ENCODE measurements at places on chromosomes 4 and X.

DNA sequence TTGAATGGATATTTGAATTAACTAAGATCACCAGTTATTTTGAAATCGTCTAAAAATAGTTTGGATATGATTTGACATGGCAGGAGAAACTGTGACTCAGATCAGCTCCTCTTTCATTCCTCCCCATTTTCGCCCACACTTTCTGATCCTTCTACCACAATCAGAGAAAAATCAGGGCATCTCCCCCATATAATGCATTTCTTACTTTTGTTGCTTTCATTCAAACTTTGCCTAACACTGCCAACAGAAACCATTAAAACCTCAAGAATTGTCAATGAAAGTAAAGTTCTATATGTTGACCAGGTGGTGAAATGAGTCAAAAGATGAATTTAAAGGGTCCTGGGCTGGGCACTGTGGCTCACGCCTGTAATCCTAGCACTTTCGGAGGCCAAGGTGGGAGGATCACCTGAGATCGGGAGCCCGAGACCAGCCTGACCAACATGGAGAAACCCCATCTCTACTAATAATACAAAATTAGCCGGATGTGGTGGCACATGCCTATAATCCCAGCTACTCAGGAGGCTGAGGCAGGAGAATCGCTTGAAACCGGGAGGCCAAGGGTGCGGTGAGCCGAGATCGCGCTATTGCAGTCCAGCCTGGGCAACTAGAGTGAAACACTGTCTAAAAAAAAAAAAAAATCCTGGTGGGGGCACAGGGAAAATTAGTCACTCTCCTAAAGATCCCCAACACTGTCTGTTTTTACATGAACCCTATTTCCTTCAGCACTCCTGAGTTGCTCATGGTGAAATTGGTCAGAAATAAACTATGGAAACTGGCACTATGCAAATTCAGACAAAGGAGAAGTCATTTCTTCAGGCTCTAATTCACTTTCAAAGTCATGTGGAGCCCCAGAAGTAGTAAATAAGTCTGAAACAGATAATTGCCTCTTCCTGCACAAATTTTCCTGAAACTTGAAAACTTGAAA is 122.8 kb upstream of the NOCT start:
- no peak for DNase-seq

GRCh38 chr4:102103368-102103767 is 241.9 kb downstream of the SLC39A8 start:
- no peak for DNase-seq

- DNase-seq, result no peak
Observed at GRCh38 chr4:148542922-148543623, 100.9 kb upstream of the NR3C2 start.

DNA sequence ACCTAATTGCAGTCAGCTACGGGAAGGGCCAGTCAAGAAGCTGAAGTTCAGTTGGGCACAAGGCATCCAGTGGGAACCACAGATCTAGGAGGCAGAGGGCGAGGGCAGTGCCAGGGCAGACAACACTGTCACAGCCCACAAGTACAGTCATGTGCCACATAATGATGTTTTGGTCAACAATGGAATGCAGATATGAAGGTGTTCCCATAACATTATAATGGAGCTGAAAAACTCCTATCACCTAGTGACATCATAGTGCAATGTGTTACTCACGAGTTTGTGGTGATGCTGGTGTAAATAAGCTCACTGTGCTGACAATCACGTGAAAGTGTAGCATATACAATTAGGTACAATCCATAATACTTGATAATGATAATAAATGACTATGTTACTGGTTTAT is 4.5 kb upstream of the TMEM255A start:
- DNase-seq, result no peak

GRCh38 chr4:63379750-63380522 is 1029.3 kb downstream of the TECRL start:
- no peak for DNase-seq

GRCh38 chrX:127574829-127575228 is 477.4 kb downstream of the ACTRT1 start:
- no peak for DNase-seq

GRCh38 chrX:19245711-19246269 is 97.9 kb upstream of the PDHA1 start:
- DNase-seq, result no peak

DNA sequence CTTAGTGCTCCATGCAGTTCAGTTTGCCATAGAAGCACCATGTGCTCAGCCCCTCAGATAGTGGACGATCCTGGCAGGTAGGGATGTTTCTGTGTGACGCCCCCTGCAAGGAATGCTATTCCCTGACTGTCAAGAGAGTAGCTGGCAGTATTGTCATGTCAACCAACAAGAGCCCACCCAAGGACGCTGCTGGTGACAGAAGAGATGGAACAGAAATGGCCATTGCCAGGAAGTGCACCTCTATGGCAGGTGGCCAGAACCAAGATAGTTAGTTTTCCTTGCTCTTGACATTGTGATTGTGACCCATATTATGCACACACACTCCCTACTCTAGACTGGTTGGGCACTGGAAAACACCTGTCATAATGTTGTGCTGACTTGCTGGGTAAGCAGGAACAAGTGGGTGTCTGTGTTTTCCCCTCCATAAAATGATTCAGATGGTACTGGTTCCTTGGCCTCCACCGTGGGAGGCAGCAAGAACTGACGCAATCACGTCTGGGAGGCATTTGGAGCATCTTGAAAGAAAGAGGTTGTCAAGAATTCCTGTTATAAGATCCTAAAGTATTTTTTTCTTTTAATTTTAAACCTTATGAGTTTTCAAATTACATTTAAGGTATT is 507.9 kb downstream of the MID1IP1 start:
- no peak for DNase-seq
